Activated T-cell treated with anti-CD3 and anti-CD28 coated beads for 48 hours (primary cell): ENCODE measurements at places on chromosomes 2 and 18.

DNA sequence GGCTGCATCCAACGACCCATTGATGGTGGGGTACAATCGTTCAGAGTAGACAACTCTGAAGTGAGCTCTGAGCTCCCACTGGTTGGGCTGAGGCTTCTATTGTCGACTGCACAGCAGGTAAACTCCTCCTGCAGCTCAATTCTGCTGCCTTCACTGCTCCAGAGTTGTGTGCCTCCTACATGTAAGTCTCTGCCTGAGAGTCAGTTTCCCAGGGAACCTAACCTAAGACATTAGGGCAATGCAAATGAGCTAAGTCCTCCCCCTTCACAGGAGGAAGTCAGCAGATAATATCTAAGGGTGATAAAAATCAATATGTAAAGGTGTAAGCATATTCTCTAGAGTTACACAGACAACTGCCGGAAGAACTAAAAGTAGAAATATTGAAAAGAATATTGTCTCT is 22.5 kb upstream of the ACYP2 start:
- no peak for DNase-seq

GRCh38 chr2:63817382-63817781 is 24.3 kb upstream of the UGP2 start:
- DNase-seq, result no peak

GRCh38 chr18:27175245-27175644 is 9.9 kb downstream of the CHST9 start:
- DNase-seq, result no peak

DNA sequence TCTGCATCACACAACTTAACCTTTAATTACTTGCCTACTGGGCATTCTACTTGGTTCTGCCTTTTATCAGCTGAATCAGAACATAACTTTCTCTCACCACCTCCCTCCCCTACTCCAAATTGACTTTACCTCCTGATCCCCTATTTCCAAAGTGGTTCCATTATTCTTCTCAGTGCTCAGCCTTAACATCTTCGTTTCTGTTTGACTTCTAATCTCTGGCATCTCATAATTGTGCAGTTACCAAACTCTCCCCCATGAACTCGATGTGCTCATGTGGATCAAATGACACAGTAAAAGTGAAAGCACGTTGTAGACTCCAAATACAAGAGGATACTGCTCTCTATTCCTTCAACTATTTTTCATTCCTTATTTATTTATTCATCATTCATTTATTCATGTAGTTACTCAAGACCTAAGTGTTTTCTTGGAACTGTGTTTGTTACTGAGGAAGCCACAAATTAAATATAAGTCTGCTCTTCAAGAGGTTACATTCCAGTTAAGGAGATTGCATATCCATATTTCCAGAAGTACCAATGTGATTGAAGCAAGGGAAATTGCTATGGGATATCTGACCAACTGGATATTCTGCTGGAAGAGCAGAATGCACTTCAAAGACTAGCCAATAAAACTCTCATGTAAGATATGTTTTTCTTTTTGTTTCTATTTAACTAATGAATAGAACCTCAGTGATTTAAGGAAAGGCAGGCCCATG is 158.8 kb downstream of the TMEFF2 start:
- no peak for DNase-seq

DNA sequence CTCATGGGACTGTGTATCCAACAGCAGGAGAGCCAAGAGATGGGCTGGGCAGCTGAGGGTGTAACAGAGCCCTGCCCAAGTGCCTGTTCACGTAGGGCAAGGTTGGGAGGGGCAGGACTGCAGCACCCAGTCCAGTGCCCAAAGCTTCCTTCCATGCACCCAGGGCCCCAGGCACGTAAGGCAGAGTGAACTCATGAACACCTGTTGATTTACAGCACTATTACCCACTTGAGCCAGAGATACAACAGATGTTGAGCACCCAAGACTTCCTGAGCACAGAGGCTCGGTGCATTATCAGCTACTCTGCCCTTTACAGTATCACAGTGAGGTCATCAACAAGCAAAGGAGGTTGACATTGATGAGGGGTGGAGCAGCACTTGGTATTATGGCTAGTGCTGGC is 50.2 kb upstream of the FHL2 start:
- no peak for DNase-seq

GRCh38 chr2:167862782-167863181 is 384.6 kb downstream of the STK39 start:
- no peak for DNase-seq

DNA sequence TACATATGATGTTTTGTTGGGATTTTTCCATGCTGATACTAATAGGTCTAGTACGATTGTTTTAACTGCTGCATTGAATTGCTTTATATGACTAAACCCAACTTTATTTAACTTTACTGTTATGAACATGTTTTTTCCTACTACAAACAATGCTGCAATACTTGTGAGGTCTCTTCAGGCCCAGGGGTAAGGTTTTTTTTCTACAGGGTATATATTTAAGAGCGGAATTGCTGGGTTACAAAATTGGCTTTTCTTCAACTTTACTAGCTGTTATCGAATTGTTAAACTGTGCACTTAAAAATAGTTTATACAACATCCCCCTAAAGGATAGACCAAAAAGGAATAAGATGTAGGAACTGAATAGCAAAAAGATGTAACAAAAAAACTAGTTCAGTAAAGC is 78.5 kb upstream of the TMEM178A start:
- no peak for DNase-seq
